ENCODE measurements at places on chromosomes 16 and 17. TPM values are rescaled to one million over a fixed set of nuclear protein-coding genes. Genes with fewer than 3 reads are reported as not detected.

Gene HNF1B
- total RNA-seq, result not detected

Gene GAS2L2
- not detected for total RNA-seq

Gene SLC6A2
- total RNA-seq, result not detected

Gene HBA2
- total RNA-seq, result not detected

Gene CHAD
- not detected for total RNA-seq

Gene ALOX12
- not detected for total RNA-seq

Gene KIF19
- 3.5 TPM for total RNA-seq

Gene CACNG3
- not detected for total RNA-seq

Gene PRSS36
- 0.85 TPM for total RNA-seq

Gene BEAN1
- not detected for total RNA-seq

Gene ABCC12
- total RNA-seq, result not detected

Gene PROCA1
- 6.2 TPM for total RNA-seq

Gene HCRT
- total RNA-seq, result not detected

Gene DUS1L
- 99.3 TPM for total RNA-seq

Gene MON1B
- total RNA-seq, result 75.4 TPM

Gene HES7
- total RNA-seq, result 1.5 TPM

Gene KRTAP2-1
- total RNA-seq, result not detected

Gene C16orf54
- total RNA-seq, result 94.6 TPM

Gene TP53TG3
- not detected for total RNA-seq

Gene NR1D1
- 5.9 TPM for total RNA-seq

Gene RTN4RL1
- total RNA-seq, result 0.33 TPM

Gene KRT12
- total RNA-seq, result not detected

Gene DPEP1
- not detected for total RNA-seq

Gene ACAP1
- total RNA-seq, result 709 TPM

Gene DNAAF1
- total RNA-seq, result not detected

Gene CD300A
- 69.5 TPM for total RNA-seq

Gene TEKT5
- not detected for total RNA-seq

Gene SLFN11
- total RNA-seq, result 72.6 TPM

Gene CIBAR2
- not detected for total RNA-seq

Gene TOX3
- total RNA-seq, result not detected

Gene PGAP6
- 59.2 TPM for total RNA-seq

Gene ZSCAN10
- 0.15 TPM for total RNA-seq

Gene C1QTNF8
- total RNA-seq, result not detected

Gene EME2
- total RNA-seq, result 24.7 TPM

Gene TBC1D26
- not detected for total RNA-seq

Gene TAT
- total RNA-seq, result not detected

Gene CIITA
- 48.9 TPM for total RNA-seq

Gene RASD1
- total RNA-seq, result 1.5 TPM

Gene SLC5A10
- not detected for total RNA-seq
